Stimulated activated CD8-positive, alpha-beta memory T cell treated with anti-CD3 and anti-CD28 coated beads, Interleukin-12 subunit alpha, Interleukin-12 subunit beta, amount 100 ng/mL, for 1 hour (primary cell): ENCODE measurements at places on chromosomes 5 and 9.

DNA sequence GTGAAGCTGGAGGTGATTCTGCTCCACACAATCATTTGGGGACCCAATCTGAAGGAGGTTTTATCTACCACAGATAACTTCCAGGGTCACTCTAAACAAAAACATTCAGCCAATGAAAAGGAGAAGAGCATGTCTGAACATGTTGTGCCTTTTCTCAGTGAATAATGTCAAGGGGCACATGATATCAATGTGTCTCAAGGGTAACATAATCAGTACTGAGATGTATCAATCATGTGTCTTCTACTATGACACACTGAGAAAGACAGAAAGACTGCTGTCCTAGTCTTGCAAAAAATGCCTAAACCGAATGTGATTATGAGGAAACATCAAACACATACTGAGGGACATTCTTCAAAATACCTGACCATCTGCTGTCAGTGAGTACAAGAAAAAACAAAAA, 25.4 kb upstream of the RASA1 start:
- no peak for DNase-seq

GRCh38 chr9:86733929-86734328, 213.4 kb downstream of the GAS1 start:
- no peak for DNase-seq

GRCh38 chr9:135480071-135480939, 723 bp downstream of the PPP1R26 start:
- DNase-seq = no peak

- DNase-seq = no peak
Measured at GRCh38 chr5:9898319-9898718, 268.2 kb upstream of the TAS2R1 start.

GRCh38 chr5:167250996-167251395, 1040.4 kb upstream of the WWC1 start:
- DNase-seq = no peak
